ENCODE measurements at places on chromosomes 11 and 22. TPM values are rescaled to one million over a fixed set of nuclear protein-coding genes. Genes with fewer than 3 reads are reported as not detected.

DNA sequence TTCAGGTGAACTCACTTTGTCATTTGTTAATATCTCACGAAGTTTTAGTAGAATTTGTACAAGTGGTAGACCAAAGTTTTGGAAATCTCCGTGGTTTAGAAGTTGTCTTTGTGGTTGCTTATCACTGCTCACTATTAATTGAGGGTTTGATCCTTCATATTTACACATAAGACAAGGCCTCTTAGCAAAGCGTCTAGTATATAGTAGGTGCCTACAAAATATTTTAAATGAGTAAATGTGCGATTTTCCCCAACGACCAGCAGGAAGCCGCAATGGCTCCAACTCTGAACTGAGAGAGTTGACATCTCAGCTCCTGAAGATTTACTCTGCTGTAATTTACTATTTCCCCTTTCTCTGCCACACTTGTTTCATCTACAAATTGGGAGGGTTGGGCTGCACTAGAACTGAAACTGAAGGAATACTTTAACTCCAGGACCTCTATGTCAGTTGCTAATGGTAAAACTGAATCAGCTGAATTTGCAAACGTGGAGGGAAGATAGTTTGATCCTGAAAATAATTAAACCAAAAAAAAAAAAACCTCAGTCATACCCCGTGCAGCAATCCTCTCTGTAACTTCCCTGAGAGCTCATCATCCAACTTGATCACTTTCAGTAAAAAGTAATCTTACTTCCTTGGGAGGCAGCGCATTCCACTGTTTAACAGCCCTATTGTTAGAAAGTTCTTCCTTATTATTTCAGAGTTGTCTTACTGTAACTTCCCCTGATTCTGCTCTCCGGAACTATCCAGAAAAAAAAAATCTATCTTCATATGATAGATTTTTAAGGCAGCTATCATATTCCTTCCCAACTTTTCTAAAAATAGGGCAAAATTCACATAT lies 1.3 kb upstream of the SBF2 start:
- peak; percentile 28 for DNase-seq
- H3K27me3 ChIP-seq = no peaks in the 10 kb centered on the region
- H3K27ac ChIP-seq = peak overlapping the region; percentile 96
- H3K4me3 ChIP-seq = peak overlapping the region; percentile 96
- peaks cover 22% of the 10 kb centered on the region for H3K36me3 ChIP-seq
- peaks cover 28% of the 10 kb centered on the region for H3K4me1 ChIP-seq

DNA sequence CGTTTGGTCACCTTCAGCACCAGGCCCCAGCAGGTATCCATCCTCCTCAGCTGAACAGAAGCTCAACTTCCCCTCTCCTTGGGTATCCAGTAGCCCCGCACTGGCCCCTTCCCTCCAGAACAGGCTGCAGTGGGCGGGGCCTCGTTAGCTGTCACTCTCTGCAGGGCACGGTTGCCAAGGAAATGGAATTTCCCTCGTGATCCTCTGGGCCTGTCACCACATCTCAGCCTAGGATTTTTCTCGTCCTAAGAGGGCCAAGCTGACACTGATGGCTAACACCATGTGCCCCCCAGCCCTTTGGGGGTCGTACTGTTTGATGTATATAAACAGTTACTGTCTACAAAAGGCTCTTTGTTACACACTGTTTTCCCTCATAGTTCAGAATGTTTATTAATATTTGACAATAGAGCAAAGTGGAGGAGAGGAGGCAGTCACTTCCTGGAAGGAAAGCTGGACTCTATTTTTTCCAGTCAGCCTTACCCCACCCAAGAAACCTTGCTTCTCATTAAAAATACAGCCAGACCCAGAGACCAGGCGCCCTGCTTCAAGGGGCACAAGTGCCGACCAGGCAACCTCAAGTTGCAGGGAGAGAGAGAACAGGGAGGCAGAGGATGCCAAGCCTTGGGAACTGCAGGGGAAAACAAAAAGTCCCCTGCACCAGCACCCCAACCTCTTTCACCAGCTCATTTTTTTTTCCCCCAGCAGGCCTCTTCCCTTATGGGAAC lies 44.5 kb downstream of the FEZ1 start:
- H3K4me3 ChIP-seq = no peak overlapping the region
- no peaks in the 10 kb centered on the region for H3K27me3 ChIP-seq
- H3K4me1 ChIP-seq = no peaks in the 10 kb centered on the region

The HOATZ gene
- not detected for total RNA-seq

DNA sequence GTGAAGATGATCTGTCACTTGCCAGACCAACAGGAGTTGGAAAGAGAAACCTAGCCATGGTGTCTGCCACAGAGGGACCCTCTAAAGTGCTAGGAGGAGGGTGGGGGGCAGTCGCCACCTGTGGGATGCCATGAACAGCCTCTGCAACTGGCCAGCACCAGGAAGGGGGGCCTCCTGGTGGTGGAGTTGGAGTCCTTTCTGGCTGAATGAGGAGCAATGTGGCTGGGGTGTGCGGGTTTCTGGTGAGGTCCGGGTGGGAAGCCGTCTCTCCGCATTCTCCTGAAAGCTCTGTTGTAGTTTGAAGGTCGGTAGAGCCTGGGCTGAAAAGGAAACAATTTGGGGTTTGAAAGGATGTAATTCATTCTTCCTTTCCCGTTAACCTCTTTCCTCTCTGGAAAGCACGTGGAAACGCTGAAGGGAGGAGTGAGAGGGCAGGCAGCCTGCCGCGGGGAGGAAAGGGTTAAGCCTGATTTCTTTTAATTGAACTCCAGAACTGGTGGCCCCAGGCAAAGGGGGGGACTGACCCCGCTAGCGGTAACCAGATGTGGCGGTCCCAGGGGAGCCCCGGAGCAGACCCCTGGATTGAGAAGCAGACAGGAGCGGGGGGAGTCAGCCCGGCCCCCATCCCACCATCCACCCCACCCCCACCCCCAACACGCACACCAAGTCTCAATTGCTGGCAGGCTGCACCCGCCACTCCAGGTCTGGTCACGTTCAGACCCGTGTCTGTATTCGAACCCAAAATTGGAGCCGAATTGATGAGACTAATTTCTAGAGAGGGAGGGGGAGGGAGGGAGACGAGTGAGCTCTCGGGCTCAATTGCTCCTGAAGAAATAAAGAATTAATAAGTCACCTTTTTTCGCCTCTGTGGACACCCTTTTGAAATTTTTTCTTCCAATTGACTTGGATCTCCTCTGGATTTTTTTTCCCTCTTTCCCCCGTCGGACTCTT lies 1.8 kb upstream of the FLI1 start:
- H3K27me3 ChIP-seq = no peaks in the 10 kb centered on the region
- peaks cover 14% of the 10 kb centered on the region for H3K4me1 ChIP-seq
- H3K27ac ChIP-seq = peak overlapping the region; percentile 91
- H3K36me3 ChIP-seq = no peaks in the 10 kb centered on the region
- H3K4me3 ChIP-seq = peak overlapping the region; percentile 74

The C1QTNF5 gene
- total RNA-seq = 0.11 TPM

The CALCA gene
- not detected for total RNA-seq

The TSPAN18 gene
- not detected for total RNA-seq

DNA sequence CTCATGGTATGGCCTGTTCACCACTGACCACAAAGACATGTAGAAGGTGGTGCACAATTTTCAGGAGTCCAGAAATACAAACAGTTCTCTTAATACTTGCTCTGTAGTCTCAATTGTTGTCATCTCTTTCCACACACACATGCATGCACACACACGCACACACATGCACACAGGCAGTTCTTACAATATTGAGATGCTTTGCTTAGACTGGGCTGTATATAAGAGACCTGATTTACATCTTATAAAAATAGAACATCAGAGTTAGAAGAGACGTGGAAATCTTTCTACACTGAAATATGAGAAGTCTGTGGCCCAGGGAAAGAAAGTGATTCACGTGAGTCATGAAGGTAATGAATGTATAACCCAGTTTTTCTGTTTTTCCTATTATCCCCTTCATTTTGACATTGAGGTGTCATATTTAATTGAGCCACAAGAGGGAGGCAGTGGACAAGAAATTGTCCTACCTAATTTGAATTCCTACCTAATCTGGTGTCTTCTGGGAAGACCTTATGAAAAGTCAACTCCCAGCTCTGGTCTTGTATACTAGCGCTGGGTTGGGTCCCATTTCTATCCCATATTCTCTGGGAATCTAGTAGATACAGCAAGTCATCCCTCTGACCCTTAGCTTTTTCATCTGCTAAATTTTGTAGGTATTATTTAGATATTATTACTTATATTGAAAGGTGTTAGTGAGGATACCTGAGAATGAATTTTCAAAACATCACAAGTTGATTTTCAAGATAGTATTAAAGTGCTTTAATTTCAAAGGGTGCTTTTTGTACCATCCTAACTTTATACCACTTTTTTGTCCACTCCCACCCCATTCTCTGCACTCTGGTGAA lies 14.9 kb upstream of the MS4A4A start:
- no peaks in the 10 kb centered on the region for H3K4me1 ChIP-seq
- no peak for DNase-seq
- no peak overlapping the region for H3K27ac ChIP-seq
- no peaks in the 10 kb centered on the region for H3K36me3 ChIP-seq

GRCh38 chr11:134349109-134349801 lies 17.5 kb downstream of the GLB1L2 start:
- H3K4me1 ChIP-seq = no peaks in the 10 kb centered on the region
- H3K27ac ChIP-seq = no peak overlapping the region
- no peaks in the 10 kb centered on the region for H3K27me3 ChIP-seq
- DNase-seq = no peak
- H3K4me3 ChIP-seq = no peak overlapping the region
- no peaks in the 10 kb centered on the region for H3K36me3 ChIP-seq

DNA sequence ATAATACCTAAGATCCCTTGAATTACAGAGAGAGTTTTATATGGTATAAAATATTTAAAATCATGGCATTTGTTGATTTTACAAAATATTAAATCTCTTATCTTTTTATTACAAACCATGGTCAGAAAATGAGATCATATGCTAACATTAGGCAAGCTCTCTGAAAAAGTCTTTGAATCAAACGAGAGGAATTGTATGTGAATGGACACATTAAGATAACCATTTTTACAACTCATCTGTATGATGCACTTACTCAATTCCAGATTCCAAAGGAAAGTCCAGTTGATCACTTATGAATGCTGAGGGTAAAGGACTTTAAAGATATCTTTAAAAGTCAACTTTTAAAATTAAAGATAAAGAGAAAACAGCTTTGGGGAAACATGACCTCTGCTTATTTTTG lies 83.5 kb upstream of the LUZP2 start:
- no peak overlapping the region for H3K4me3 ChIP-seq
- H3K36me3 ChIP-seq = no peaks in the 10 kb centered on the region
- no peak for DNase-seq
- no peak overlapping the region for H3K27ac ChIP-seq

The PTGDR2 gene
- total RNA-seq = 1.1 TPM

DNA sequence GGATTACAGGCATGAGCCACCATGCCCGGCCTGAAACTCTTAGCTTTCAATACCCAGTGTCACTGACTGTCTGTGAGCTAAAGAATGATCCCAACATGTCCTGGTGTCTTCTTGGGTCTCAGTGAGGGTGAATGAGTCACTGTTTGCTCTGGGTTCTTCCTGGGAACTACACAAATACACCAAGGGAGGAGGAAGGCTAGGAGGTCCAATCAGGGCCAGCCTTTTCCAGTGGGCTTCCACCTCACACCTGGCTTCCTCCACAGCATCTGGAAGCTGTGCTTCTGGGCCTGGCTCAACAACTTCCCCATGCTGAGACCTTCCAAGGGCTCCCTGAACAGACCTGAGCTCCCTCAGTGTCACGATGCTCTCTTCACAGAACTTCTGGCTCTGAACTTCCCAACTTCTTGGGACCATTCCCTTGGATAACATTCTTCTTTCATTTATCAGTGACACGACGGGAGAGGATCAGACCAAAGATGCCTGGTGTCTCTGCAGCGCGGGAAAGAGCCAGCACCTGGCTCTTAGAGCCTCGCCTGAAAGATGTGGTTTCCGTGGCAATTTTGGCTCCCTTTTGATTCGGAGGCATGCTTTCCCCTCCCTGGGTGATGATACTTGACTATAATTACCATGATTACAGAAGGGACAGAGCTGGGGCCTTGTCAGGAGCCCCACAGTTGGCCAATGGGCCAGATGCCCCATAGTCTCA lies 22.3 kb upstream of the CHRM4 start:
- no peak for DNase-seq
- H3K27ac ChIP-seq = no peak overlapping the region
- H3K4me3 ChIP-seq = no peak overlapping the region
- no peaks in the 10 kb centered on the region for H3K4me1 ChIP-seq
- H3K36me3 ChIP-seq = peaks cover 27% of the 10 kb centered on the region
- no peaks in the 10 kb centered on the region for H3K27me3 ChIP-seq

- no peak overlapping the region for H3K27ac ChIP-seq
- H3K4me1 ChIP-seq = no peaks in the 10 kb centered on the region
- DNase-seq = no peak
- no peaks in the 10 kb centered on the region for H3K27me3 ChIP-seq
- H3K36me3 ChIP-seq = no peaks in the 10 kb centered on the region
These were observed 251.4 kb downstream of the LUZP2 start for GRCh38 chr11:24748261-24748660.

DNA sequence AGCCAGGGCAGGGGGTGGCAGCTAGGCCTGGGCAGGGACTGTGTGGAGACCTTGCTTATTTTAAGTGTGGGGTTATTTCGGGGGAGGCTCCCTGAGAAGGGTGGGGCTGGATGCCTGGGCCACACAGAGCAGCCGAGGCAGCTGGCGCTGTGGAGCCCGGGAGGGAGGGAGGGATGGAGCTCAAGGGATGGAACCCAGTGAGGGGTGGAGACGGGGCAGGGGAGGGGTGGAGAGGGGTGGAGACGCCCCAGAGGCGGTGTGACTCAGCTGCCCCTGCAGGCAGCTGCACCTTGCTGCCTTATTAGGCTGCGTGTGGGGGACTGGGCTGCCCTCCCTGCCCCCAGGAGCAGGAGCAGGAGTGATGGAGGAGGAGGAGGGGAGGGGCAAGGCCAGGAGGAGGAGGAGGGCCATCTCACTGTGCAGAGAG lies 9.8 kb upstream of the TSSC4 start:
- peak; percentile 95 for DNase-seq
- H3K27ac ChIP-seq = no peak overlapping the region
- peaks cover 91% of the 10 kb centered on the region for H3K36me3 ChIP-seq
- H3K4me3 ChIP-seq = no peak overlapping the region
- peaks cover 42% of the 10 kb centered on the region for H3K4me1 ChIP-seq

DNA sequence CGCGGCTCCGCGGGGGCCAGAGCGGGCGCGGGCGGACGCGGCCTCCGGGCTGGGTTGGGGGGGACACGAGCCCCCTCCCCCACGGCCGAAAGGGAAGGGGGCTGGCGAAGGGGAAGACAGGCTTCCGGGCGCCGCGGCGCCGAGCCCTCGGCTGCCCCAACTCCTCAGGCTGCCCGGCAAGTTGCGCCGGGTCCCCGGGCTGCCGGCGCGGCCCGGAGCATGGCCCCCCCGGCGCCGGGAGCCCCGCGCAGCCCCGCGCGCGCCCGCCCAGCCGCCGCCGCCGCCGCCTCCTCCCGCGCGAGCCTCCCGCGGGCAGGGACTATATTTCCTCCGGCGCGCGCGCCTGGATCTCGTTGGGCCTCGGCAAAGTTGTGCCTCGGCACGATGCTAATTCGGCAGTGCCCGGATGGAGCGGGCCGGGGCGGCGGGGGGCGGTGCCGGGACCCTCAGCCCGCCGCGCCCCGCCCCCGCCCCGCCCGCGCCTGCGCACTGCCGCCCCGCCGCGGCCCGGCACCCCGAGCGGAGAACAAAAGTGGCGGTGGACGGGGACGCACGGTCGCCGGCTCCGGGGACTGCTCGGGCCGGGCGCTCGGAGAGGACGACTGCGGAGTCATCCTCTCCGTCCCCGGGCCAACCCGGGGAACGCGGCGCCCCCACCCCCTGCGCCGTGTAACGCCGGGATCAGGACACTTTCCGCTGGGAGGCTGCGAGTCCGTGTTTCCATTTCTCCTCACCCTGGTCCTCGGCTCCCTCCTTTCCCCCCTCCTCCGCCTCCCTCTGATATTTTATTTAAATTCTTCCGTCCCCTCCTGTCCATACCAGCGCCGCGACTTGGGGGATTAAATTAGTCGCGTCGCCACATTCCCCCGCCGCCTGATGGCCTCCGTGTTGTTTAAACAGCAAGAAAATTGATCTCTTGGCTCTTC lies at the start of gene PHF21B:
TSS of gene PHF21B (minus strand) at position 400 of the 926 bp plus-strand sequence. CDS start 456 bp downstream, outside the sequence.
- H3K27ac ChIP-seq = no peak within 1 kb of the TSS
- H3K27me3 ChIP-seq = peaks cover 70% of the 10 kb centered on the region
- peaks cover 22% of the 10 kb centered on the region for H3K4me1 ChIP-seq
- H3K36me3 ChIP-seq = no peaks in the 10 kb centered on the region
